Activated CD8-positive, alpha-beta T cell treated with anti-CD3 and anti-CD28 coated beads, Interleukin-2, amount 10 ng/mL, durations not matched to agents 7 days and 5 days (primary cell): ENCODE measurements at places on chromosomes 1 and 21.

DNA sequence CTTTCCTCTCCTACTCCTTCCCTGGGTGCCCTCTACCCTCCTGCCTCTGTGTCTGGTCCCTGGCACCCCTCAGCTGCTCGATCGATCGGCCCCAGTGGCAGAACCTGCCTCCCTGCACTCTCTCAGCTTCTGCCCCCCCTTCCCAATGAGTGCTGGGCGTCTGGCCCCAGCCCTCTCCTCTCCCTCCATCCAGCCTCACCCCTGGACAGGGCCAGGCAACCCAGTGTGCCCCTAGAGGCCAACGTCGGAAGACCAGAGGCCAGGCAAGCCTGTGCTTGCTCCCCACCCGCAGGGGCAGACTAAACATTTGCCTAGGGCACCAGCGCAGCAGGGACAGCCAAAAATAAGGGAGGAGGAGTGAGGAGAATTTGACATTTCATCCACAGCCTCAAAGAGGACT is 43.5 kb downstream of the LGR6 start:
- DNase-seq: peak; percentile 43

GRCh38 chr1:147771226-147772125 is 11.1 kb upstream of the GJA5 start:
- no peak for DNase-seq

DNA sequence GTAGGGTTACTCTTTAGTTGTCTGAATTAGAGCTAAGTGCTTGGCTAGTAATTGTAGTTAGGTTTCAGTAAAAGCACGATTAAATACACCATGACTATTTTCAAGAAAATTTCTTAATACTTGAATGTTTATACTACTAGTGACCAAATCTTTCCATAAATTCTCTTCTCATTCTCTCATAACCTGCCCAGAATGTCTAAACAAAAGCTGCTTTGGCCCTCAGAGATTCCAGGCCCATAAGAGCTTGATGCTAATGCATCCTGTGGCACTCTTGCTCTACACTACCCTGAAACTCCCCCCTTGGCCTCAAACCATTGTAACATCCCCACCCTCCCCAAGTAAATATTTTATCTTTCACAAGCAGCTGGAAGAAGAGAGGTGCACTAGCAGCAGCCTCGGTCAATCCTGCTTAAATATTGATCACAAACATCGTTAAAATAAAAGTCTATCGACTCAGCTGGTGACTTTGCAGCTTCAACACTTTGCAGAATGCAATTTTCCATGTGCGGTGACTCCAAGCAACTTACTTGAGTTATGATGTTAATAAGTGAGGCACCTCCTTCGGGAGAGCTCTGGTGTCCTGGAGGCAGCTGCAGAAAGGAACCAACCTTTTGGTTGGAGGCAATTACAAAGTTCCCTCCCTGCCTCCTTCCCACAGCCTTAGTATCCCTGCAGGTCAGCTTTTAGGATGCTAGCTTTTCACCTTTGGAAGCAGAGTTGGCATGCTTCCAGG is 315.6 kb upstream of the PLXNA2 start:
- no peak for DNase-seq

GRCh38 chr1:184958554-184959353 is 15.6 kb downstream of the NIBAN1 start:
- DNase-seq: no peak

DNA sequence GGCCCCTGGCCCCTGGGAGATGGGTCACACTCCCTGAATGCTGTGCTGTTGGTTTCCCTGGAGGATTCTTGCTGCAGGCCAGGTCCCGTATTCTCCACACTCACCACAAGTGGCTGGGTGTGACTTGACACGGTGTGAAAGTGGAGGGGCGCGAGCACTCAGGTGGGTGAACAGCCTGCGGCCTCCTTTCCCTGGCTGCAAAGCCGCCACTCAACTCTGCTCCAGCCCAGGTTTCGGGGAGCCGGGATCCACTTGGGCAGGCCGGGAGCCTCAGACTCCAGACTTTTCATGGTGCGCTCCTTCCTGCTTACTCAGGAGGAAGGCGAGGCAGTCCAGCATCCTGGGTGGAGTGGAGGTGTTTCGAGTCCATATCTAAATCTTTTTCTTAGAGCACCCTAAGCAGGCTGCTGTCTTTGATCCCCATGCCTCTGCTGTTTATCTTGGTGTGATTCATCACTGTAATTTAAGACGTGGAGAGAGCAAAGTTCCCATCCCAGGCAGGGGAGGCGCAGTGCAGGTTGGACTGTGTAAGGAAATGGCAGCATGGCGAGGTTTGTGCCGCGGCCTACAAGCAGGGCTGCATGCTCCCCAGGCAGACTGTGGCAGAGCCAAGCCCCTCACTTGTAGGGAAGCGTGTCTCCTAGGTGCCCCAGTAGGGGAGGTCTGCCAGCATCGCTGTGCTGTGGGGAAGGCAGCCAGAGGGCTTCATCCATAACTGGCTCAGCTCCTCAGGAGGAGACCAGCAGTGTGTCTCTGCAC is 29.6 kb downstream of the VANGL1 start:
- DNase-seq: no peak

- DNase-seq: no peak
These were observed 7.3 kb downstream of the RHOC start for GRCh38 chr1:112699425-112700144.

DNA sequence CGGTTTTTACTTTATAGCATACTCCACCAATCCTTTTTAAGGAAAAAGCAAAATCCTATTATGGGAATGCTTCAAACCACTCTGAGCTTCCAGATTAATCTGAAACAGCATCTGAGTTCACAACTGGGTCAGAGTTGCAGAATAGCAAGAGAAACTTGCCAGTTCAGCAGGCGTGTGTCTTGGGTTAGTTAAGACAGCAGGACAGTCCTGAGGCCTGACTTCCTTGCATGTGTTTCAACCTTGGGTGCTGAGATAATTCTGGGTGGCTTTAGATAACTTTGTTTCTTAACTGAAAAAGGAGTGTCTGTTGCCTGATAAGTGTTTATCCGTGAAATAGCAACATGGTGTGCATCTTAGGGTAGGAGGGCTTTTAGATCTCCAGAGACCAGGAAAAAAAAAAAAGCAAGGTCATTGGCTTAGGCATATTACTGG is 169.2 kb downstream of the DHRS3 start:
- no peak for DNase-seq

GRCh38 chr21:21199342-21200102 is 201.3 kb downstream of the NCAM2 start:
- no peak for DNase-seq

GRCh38 chr1:67300561-67300960 is 7.1 kb upstream of the IL12RB2 start:
- DNase-seq: no peak

DNA sequence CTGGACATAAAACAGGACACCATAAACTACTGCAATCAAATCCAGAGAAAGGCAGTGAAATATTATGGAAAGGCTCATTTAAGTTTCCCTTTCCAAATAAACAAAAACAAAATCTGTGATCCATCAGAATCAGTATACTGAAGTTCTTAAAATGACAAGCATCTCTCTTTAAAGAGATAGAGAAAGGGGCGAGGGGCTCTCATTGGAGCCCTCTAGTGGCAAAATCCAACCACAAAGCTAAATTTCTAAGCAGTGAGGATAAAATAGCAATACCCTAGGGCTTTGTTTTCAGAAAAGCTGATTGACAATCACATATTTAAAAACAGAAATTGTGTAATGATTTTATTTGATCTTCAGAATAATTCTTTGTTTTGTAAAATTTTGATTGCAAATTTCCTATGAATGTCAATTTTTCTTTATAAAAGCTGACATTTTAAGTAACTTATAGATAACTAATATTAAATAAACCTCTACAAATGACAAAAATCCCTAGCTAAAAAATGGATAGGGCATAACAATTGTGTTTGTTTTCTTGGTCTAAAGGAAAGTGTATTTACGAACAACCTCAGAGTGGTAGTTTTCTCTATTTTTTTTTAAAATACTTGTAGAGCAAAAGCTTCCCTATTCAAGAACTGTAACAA is 138.2 kb downstream of the COL24A1 start:
- DNase-seq: peak; percentile 23

DNA sequence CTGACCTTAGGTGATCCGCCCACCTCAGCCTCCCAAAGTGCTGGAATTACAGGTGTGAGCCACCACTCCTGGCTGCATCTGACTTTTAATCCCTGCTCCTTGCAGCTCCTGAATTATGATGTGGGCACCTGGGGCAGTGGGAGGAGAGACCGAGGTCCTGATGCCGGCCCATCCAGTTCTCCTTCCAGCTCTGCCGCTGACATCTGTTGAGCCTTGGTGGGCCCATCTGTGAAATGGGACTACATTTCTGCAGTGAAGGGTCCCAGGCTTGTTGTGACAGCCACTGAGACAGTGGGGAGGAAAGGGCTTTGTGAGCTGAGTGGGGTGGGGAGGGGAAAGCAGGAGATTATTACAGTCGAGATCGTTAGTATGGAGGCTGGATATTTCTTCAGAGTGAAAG is 11.8 kb downstream of the PLA2G2F start:
- no peak for DNase-seq
